ENCODE measurements at places on chromosomes 11 and 22.

DNA sequence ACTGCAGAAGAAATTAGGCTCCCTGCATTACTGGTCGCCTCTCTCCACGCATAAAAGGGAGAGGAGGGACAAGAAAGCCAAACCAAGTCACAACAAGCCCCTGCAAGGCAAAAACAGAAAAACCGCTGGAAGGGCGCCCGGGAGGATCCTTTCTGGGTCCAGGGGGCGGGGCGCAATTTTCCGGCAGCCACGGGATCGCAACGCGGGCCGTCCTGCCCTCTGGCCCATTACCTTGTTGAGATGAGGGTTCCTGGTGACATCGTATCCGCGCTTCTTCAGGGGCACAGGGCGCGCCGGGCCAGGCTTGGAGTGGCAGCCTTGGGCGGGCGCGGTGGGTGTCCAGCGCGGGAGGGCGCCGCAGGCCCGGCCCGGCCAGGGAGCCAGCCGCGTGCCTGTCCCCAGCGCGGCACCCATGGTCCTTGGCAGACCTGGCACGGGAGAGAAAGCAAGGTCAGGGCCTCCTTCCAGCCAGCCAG lies 847 bp downstream of the ME3 start:
- DNase-seq = no peak

GRCh38 chr11:117907276-117908108 lies 21.7 kb downstream of the TMPRSS13 start:
- DNase-seq = peak; percentile 70

DNA sequence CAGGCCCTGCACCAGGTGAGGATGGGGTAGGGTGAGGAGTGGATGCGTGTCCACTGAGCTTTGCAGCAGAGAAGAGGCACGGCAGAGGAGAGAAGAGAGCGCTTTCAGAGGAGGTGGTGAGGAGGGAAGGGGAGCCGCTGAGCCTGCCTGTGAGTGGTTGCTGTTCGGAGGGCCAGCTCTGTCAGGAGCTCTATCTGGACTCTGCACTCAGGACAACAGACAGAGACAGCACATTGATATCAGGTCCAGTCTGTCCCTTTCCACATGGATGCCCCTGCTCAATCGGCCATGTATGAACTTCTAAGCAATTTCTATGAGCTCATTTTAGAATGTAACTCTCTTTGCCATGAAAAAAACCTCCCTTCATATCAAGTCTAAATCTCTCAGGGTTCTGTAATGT lies 158.6 kb downstream of the KIRREL3 start:
- DNase-seq = no peak

DNA sequence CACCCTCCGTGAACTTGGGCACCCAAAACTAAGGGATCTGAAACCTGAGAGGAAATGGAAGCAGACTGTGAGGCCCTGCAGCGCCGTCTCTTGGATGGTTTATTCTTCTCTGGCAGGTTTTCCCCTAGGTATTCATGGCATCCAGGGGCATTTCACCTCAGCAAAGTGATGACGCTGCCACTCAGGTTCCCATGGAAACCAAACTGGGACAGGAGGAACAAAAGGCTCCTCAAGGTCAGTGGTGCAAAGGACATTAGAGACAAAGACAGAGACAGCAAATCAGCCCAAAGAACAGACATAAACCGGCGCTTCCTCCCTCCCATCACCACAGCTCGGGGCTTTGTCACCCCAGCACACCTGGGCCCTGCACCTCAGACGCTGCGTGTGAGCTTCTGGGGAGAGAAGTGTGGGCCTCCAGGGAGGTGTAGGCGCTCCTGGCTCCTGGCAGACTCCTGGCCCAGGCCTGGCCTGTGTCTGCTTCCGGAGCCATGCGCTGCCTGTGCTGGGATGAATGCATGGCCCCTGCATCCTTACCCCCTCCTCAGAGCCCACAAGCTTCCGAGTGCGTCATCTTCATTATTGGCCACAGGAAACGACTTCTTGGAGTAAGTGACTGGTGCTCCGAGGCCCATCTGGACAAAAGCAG lies 5.9 kb downstream of the TP53AIP1 start:
- DNase-seq = peak; percentile 30

- DNase-seq = no peak
Observed at GRCh38 chr11:116062490-116063171, 558.4 kb upstream of the CADM1 start.

- DNase-seq = no peak
Observed at GRCh38 chr11:10979529-10979928, 121.7 kb upstream of the ZBED5 start.

DNA sequence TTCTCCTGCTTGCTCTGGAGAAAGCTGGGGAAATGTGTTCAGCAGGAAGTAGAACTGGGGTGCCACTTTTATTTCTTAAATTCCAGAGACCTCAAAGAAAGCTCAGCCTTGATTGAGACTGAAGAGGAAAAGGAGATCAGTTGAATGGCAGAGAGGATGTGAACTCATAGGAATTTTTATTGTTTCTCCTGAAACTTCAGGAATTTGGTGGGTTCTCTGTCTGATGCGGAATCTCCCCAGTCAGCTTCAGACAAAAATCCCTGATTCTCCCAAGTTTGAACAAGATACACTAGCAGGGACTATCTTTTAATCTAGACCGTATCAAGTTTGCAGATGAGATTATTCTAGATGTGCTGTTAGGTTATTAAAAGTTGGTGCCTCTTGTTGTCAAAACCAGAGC lies 23.0 kb downstream of the EHF start:
- DNase-seq = no peak

DNA sequence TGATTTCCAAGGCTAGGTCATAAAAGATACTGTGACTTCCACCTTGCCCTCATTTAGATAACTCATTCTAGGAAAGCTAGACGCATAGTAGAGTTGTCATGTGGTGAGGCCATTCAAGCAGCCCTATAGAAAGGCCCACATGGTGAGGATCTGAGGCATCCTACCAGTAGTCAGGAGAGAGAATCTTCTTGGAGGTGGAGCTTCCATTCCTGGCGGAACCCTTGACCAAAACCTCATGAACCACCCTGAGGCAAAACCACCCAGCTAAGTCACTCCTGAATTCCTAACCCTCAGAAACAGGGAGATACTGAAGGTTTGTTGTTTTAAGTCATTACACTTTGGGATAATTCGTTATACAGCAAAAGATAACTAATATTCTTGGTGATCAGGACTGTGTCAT lies 2.9 kb upstream of the HDHD5 start:
- no peak for DNase-seq

GRCh38 chr11:12319988-12320387 lies 57.4 kb upstream of the PARVA start:
- no peak for DNase-seq

GRCh38 chr22:23709107-23709506 lies 18.3 kb downstream of the RGL4 start:
- DNase-seq = no peak

- DNase-seq = no peak
Observed at GRCh38 chr11:66470015-66470414, 3.3 kb downstream of the PELI3 start.

- peak; percentile 74 for DNase-seq
Observed at GRCh38 chr11:64449381-64450167, 90.6 kb downstream of the RPS6KA4 start.

GRCh38 chr22:34395370-34395769 lies 475.1 kb upstream of the LARGE1 start:
- no peak for DNase-seq

- DNase-seq = no peak
Observed at GRCh38 chr11:45108070-45109064, 38.1 kb upstream of the PRDM11 start.

- DNase-seq = no peak
Observed at GRCh38 chr11:102157219-102157618, 47.0 kb downstream of the YAP1 start.

DNA sequence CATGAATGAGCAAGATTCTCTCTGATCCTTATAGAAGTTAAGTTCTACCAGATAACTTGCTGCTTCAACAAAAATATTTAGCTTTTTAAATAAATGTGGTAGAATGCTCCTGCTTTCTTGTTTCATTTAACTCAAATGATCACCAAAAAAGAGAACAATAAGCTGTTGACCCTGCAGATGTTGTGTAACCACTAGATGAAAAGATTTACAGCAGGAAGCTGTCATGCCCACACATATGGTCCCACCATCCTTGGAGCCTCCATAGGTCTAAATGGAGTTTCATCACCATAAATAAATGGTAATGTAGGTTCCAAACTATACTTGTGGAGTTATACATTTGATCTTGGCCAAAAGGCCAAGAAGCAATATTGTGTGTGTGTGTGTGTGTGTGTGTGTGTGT lies 118.8 kb downstream of the RRAS2 start:
- DNase-seq = no peak

GRCh38 chr11:118287006-118287405 lies 17.5 kb upstream of the CD3E start:
- no peak for DNase-seq

GRCh38 chr11:20363500-20364340 lies at the start of gene HTATIP2:
TSS of gene HTATIP2 (plus strand) at chr11:20363714. CDS start at chr11:20364238, 524 bp downstream.
- DNase-seq = no peak

DNA sequence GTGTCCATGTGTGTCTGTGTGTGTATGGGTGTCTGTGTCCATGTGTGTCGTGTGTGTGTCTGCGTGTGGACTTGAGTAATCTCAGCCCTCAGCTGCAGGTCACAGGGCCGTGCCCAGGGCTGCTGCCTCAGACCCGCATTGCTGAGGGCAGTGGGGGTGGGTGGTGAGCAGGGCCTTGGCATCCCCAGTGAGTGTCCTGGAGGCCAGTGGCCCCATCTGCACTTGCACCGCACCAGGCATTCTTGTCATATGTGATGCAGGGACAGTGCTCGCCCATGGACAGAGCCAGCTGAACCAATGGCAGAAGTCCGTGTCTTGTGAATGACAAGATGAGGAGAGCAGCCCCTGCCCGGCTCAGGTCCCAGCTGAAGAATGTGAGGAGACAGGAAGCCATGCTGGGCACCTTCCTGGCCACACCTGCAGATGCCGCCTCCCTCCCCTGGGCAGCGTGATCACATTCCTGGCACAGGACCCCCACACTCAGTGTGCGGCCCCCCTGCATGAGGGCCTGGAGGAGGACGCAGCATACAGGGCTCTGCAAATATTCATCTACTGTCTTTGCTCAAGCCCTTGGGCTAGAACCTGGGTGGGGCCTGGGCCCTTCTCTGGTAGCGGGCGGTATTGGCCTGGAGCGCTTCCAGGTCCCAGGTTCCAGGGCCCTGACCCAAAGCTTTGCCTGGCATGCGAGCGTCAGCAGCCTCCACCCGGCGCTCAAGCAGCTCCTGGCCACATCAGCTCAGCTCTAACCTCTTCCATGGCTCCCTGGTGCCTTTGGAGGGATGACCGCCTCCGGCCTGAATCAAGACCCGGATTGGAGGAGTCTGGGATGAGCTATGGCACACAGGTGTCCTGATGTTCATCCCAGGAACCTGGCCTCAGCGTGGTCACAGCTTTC lies 3.9 kb downstream of the ALDH3B2 start:
- no peak for DNase-seq

GRCh38 chr22:28222976-28223745 lies 304.1 kb upstream of the PITPNB start:
- no peak for DNase-seq

- DNase-seq = no peak
Observed at GRCh38 chr11:47797633-47798032, 30.5 kb upstream of the FNBP4 start.

DNA sequence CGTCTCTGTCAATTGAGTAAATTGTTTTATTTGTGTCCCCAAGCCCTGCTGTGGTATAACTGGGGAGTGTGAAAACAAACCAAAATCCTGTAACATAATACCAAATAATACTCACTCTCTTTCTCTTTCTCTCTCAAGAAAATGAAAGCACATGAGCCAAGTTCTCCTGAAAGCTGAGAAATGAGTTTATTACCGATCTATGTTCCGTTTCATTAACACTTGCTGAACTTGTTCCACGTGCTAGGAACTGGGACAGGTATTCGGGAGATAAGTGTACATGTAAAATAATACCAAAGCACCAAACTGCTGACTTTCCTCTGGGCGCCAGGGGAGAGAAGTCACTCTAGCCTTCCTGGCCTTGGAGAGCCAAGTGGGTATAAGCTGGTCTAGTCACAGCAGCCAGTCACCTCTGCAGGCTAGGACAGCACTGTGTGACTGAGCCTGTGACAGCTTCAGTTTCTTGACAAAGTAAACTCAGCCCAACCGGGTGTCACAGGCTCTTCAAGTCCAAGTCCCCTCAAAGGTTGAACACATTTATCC lies 23.1 kb downstream of the CD6 start:
- no peak for DNase-seq

Measured in neuronal stem cell (in vitro differentiated cells).